ENCODE measurements at places on chromosomes 2 and 18. TPM values are rescaled to one million over a fixed set of nuclear protein-coding genes. Genes with fewer than 3 reads are reported as not detected.
A peak's percentile ranks its signal among the peaks of the same experiment; 100 is the strongest.

GRCh38 chr18:58927659-58928058 is 63.0 kb downstream of the ZNF532 start:
- no peaks in the 10 kb centered on the region for H3K27me3 ChIP-seq
- H3K27ac ChIP-seq, result no peak overlapping the region
- peaks cover 5% of the 10 kb centered on the region for H3K4me1 ChIP-seq
- H3K36me3 ChIP-seq, result peaks cover 17% of the 10 kb centered on the region

DNA sequence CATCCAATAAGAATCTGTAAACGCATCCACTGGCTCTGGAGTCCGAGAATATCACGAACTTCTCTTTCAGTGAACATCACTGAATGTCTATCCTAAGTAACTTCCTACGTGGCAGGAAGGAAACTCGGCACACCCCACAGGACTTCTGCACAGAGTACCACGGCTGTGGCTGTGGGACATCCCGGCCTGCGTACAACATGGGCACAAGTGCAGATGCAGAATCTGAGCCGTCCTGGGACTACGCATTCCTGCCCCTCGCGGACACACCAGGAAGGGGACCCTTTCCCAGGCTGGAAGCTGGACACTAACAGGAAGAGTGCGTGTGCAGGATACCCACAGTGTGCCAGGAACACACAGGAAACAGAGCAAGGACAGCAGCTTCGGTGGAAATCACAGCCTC is 60.6 kb downstream of the ZNF516 start:
- DNase-seq, result no peak
- no peak overlapping the region for H3K27ac ChIP-seq
- peaks cover 47% of the 10 kb centered on the region for H3K36me3 ChIP-seq
- H3K4me1 ChIP-seq, result peaks cover 2% of the 10 kb centered on the region
- H3K27me3 ChIP-seq, result no peaks in the 10 kb centered on the region

GRCh38 chr18:6242004-6242403 is 172.7 kb downstream of the L3MBTL4 start:
- DNase-seq, result no peak
- H3K4me1 ChIP-seq, result no peaks in the 10 kb centered on the region
- no peak overlapping the region for H3K27ac ChIP-seq
- no peaks in the 10 kb centered on the region for H3K36me3 ChIP-seq
- H3K27me3 ChIP-seq, result no peaks in the 10 kb centered on the region
- H3K4me3 ChIP-seq, result no peak overlapping the region

GRCh38 chr2:23745068-23745725 is 181.7 kb downstream of the ATAD2B start:
- H3K27ac ChIP-seq, result no peak overlapping the region
- no peak for DNase-seq
- H3K4me1 ChIP-seq, result peaks cover 3% of the 10 kb centered on the region
- no peak overlapping the region for H3K4me3 ChIP-seq
- H3K36me3 ChIP-seq, result no peaks in the 10 kb centered on the region
- H3K27me3 ChIP-seq, result no peaks in the 10 kb centered on the region

DNA sequence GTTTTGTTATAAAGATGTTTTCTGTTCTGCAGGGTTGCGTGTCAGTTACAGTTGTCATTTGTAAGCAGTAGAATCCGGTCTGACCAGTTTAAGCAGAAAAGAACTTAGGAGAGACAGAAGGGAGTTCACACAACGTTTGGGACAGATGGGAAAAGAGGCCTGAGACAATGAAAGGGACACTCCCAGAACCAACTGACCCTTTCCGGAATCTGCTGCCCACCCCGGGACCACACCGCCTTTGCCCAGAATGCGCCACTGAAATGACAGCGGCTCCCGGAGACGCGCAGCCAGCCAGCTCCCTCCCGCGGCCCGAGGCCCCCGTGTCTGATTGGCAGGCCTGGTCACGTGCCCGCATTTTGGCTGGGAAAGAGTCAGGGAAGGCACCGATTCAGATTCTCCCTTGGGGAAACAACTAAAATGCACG is 244.6 kb downstream of the BCL2 start:
- peak; percentile 16 for DNase-seq
- H3K27me3 ChIP-seq, result peaks cover 3% of the 10 kb centered on the region
- no peak overlapping the region for H3K27ac ChIP-seq
- H3K4me1 ChIP-seq, result no peaks in the 10 kb centered on the region
- no peaks in the 10 kb centered on the region for H3K36me3 ChIP-seq

GRCh38 chr2:143124445-143124844 is 4.8 kb upstream of the ARHGAP15 start:
- no peak for DNase-seq
- H3K4me1 ChIP-seq, result no peaks in the 10 kb centered on the region
- no peak overlapping the region for H3K27ac ChIP-seq
- H3K4me3 ChIP-seq, result no peak overlapping the region
- H3K27me3 ChIP-seq, result peaks cover 4% of the 10 kb centered on the region
- no peaks in the 10 kb centered on the region for H3K36me3 ChIP-seq

Gene RBM43
- 1.6 TPM for total RNA-seq

Gene NOL4
- not detected for total RNA-seq

Gene COX7A2L
- total RNA-seq, result 192 TPM
